ENCODE measurements at places on chromosomes 12 and 14.
A peak's percentile ranks its signal among the peaks of the same experiment; 100 is the strongest.

DNA sequence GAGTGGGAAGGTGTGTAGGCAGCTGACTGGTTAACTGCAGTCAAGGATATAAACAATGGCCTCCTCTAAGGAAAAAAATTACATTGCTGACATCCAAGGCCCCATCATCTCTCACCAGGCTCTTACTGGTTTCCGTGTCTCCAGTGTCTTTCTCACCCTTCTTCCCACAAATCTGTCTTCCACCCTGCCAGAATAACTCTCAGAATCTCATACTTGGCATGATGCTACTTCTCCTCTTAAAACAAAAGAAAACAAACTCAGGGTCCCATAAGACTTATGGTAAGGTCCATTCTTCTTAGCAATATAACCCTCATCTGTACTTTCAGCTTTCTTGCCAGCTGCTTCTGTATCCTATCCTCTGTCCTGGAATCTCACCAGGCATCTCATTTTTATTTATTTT, 68.9 kb downstream of the SUSD6 start:
- DNase-seq, result no peak

DNA sequence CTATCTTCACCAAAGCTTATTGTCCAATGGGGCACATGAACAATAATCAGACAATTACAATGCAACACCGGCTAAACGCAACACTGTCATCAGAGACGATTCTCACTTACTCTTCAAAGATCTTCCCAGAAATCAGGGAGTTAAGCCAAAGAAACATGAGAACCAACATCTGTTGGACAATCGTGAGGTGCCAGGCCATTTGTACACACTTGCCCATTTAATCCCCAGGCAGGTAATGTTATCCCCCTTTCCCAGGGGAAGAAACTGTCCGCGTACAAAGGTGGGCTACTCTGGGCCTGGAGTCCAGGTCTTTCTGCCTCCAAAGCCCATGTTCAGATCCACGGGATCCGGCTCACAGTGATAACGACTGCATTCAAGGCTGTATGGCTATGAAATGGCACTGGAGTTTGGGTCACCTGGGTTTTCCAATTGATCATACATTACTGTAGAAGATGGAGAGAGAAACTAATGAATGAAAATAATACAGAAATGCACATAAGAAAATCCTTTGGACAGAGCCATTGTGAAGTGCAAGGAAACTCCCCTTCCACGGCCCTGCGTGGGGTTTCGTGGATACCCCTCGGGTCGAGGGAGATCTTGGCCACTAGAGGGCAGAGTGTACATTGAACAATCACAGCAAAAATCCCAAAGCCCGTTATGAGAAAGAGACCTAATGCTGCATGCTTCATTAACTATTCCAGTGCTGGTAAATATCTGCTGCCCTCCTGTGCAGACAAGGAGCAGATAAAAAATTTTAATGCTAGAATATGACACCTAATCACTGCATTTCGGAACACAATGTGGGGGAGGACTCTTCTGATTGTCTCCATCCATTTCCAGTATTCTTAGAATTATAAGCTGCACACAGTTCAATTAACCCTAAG, 111.4 kb downstream of the EGLN3 start:
- DNase-seq, result peak; percentile 3

DNA sequence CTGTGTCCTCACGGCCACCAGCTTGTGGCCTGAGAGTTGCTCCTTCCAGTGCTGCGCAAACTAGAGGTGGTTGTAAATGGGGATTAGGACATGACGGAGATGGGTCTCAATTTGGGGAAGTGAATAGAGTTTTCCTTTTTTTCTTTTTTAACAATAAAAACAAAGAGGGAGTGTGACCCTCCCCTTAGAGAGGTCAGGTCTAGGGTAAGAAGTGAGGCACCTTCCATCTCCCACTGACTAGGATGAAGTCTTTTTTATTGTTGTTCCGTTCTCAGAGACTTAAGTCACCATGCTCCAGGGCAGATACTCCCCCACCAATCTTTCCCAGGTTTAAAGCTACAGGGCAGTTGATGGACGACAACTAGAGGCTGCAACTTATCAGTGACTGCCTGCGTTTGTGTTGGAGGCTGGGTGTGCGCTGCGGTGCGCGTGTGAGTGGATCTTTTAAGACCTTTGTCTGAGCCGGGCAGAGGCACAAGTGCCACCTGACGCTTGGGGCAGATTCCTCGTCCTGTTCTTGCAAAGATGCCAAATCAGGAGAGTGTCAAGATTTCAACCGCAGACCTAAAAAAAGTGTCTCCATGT, 2.1 kb upstream of the GSC start:
- no peak for DNase-seq

- no peak for DNase-seq
Measured at GRCh38 chr12:12521888-12522287, 40.8 kb downstream of the DUSP16 start.

Measured in stimulated activated CD8-positive, alpha-beta memory T cell treated with anti-CD3 and anti-CD28 coated beads, Interleukin-15, amount 100 ng/mL, for 4 hours (primary cell).